ENCODE measurements at places on chromosomes 1 and 21.

GRCh38 chr1:187641463-187641862 lies 812.7 kb downstream of the PLA2G4A start:
- DNase-seq, result no peak

- DNase-seq, result no peak
Measured at GRCh38 chr21:34126269-34126668, 52.9 kb downstream of the MRPS6 start.

DNA sequence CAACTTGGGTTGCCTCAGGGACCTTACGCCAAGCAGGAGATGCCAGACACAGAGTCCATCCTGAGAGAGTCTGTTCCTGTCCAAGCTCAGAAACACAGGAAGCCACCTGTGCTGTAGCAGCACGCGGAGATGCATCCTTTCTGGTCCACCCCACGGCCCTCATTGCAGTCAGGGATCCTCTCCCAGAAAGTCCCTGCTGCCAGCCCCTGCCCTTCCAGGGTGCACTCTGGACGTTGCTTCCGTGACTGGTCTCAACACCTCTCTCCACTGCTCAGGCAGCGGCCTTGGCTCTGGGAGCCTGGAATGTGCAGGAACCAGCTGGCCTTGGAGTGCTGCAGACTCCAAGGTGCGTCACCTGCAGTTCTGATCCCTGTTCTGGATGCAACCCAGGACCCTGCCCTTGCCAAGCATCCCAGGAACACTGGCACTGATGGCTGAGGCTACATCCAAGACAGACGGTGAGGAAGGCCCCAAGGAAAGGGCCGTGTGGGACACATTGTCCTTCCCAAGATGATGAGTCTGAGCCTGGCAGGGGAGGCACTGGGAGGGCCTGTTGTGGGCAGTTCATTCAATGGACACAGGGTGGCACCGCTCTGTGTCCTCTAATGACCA lies 21.7 kb upstream of the COL6A1 start:
- no peak for DNase-seq

DNA sequence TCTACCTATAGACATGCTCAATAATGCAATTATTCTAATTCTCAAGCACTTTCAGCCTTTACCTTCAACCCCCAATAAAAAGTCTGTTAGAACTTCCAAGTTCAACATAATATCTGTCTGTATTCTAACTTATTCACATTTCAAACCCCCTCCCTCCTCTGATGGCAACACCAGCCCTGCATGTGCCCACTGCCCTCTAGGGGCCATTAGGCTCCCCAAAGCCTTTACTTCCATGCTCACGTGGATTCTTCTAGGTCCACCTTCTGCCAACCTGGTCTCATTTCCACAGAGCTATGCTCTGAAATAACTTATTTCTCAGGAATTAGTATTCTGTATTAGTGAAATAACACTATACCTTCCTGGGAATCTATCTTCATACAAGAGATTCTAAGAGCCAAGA lies 22.2 kb upstream of the KPRP start:
- no peak for DNase-seq

- DNase-seq, result no peak
Measured at GRCh38 chr1:181249186-181249585, 160.7 kb downstream of the IER5 start.

DNA sequence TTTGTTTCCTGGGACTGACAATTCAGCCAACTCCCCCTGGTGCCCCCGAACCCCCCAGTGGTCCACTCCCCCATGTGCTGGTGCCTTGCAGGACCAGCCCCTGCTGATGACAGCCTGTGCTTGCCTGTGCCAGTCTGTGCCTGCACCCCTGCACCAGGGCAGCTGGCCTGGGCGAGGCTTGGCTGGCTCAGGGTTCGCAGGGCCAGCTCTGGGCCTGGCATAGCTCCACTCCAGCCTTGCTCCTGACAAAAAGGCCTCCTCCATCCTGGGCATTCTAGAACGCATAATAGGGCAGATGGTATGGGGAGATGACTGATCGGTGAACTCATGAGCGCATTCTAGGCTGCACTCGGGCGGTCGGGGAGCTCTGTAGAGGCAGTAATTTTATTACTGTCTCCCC lies 5.4 kb downstream of the CNTN2 start:
- DNase-seq, result no peak

DNA sequence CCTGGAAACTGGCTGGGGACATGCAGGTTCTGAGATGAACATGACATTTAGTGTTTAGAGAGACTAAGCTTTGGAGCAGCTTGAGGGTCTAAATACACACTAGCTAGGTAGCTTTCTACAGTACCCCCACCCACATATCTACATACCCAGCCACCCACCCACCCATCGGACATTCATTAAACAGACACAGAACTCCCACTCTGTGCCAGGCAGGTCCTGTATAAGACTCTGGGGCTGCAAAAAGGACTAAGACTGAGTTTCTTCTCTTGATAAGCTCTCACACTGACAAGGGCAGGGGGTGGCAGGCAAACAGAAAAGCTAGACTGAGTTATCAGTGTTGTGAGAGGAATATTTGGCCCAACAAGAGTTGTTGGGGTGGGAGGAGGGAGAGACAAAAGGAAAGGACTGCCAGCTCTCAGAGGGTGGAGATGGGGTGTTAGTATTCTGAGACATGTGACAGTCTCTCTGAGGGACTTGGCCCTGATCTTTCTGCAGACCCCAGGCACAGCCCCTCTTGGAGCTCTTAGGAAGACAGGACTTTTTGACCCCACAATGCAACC lies 6.8 kb downstream of the MAP7D1 start:
- no peak for DNase-seq

DNA sequence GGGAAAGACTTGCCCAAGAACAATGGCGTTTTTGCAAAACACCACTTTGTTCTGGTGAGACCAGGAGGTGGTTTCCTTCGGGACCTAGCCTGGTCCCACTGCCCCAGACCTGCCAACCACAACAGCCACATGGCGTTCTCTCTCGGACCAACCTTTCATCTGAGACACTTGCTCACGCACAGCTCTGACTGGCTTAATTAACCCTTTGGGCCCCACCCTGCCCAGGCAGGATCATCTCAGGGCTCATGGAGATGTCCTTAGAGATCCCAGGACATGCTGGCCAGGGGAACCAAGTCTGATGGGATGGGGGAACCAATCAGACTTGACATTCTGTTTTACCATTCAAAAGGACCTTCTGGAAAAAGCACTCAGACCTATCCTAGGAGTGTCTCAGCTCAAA lies 97.8 kb upstream of the SLC2A1 start:
- DNase-seq, result no peak

- DNase-seq, result no peak
Measured at GRCh38 chr1:59124166-59124565, 172.7 kb upstream of the FGGY start.

DNA sequence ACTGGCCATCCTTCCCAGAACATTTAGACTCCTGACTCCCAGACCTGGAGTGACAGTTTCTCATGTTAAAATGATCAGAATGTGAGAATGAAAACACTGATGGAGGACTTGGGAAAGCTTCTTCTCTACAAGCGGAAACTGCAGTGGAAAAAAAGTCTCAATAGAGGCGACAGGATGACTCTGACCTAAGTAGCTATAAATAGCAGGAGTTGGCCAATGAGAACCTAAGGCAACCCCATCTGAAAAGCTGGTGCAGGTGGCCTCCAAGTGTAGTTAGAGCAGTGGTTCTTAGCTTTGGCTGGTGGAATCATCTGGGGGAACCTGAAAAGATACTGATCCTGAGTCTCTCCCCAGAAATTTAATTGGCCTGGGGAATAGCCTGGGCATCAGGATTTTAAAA lies 44.2 kb upstream of the EXOSC10 start:
- no peak for DNase-seq

DNA sequence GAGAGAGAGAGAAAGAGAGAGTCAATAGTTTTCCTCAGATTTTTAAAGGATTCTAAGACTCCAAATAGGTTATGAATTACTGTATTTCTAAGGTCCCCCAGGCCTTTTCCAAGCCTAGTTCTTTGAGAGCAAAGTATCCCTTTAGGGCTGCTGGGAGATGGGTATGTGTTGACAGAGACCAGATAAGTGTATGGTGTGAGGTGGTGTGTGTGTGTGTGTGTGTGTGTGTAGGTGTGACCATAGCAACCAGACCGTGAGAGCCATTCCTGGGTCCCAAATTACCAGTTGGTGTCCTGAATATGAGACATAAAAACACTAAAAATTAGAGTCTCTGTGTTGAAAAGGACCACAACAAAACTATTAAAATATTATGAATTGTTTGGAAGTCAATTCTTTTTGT lies 41.7 kb upstream of the DNAJC6 start:
- no peak for DNase-seq

- no peak for DNase-seq
Measured at GRCh38 chr1:240169188-240169587, 77.5 kb downstream of the FMN2 start.

DNA sequence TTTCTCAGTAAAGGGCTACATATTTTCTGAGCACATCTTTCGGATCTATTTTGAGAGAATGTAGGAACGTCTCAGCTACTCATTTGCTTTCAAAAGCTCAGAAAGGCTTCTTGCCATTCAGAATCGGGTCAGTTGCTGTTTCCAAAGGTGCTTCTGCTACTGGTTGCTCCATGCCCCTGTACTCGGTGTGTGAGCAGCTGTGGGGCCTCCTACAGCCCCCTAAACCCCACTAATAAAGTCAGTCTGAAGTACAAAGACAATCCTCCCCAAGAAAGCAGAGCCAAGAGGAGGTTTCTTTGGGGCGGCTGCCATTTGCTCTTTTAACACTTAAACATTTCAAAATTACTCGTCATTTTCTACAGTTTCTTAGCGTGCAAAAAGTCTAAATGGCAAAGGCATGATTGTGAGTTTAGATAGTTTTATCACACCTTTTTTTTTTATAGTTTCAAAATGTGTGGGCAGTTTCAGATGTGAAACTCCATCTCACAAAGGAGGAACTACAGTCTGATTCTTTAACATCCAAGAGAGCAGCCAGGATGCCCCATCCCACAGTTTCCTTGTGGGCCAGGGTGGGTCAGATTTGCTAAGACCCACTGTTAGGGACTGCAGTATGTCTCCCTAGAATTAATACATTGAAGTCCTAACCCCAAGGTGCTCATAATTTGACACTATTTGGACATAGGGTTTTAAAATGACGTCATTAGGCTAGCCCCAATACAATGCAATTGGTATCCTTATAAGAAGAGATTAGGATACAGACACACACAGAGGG lies 4.1 kb downstream of the RUNX1 start:
- DNase-seq, result no peak

- no peak for DNase-seq
Measured at GRCh38 chr1:161531986-161532643, 7.8 kb downstream of the HSPA6 start.

DNA sequence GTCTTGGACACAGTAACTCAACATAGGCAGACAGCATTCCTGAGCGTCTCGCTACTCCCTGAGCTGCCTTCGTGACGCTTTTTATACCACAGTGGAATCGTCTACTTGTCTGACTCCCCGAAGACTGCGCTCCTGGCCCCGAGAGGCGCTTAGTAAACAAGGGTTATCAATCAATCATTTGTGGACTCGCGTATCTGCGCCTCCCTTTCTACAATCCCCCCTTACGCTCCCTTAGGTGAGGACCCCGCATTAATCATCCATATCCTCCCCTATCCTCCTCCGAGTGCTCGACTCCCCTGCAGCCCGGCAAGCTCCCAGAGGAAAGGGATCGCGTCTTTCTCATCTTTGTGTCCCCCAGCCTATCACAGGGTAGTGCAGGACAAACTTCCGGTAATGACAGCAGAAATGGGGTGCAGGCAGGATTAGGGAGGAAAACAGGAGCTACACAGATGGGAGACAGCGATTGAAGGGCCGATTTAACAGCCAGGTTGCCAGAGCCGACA lies 522 bp downstream of the TMEM59 start:
- DNase-seq, result no peak

GRCh38 chr1:64917328-64917861 lies 49.0 kb downstream of the JAK1 start:
- peak; percentile 91 for DNase-seq

- no peak for DNase-seq
Measured at GRCh38 chr1:244286341-244286740, 165.4 kb downstream of the ADSS2 start.

DNA sequence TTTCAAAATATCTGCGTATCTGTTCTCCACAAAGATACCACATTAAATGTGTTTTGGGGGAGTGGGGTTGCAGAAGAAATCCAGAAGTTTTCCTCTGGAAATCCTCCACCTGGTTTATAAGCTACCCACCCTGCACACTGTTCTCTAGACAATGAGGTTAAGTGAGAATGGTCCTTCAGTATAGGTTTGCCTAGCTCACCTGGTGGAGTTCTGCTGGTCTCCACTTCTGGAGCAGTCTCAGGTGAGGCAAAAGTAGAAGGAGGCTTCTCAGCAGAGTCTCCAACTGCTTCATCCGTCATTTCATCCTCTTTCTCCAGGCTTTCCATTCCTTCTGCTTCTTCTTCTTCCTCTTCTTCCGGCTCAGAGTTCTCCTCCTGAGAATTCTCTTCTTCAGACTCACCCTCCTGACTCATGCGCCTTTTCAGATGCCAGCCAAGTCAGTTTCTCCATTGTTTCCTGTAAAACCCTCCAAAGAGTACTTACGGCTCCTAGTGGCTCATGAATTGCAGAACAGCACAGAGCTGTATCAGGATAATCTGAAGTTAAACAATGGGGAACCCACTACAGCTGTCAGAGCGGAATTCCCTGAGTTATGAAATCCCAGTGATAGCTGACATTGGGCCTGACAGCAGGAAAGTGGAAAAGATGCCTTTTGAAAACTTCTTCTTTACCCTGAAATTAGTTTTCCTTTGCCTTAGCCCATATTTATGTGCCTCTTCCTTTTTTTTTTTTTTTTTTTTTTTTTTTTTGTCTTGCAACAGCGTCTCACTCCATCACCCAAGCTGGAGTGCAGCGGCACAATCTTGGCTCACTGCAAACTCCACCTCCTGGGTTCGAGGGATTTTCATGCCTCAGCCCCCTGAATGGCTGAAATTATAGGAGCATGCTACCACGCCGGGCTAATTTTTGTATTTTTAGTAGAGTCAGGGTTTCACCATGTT lies 38.5 kb downstream of the MSTO1 start:
- peak; percentile 80 for DNase-seq

GRCh38 chr1:180136331-180136967 lies 18.2 kb upstream of the QSOX1 start:
- no peak for DNase-seq

GRCh38 chr21:30083225-30083945 lies 83.2 kb downstream of the CLDN17 start:
- no peak for DNase-seq

- no peak for DNase-seq
Measured at GRCh38 chr1:240217403-240217802, 125.7 kb downstream of the FMN2 start.

- no peak for DNase-seq
Measured at GRCh38 chr1:184825571-184825970, 70.9 kb upstream of the EDEM3 start.

DNA sequence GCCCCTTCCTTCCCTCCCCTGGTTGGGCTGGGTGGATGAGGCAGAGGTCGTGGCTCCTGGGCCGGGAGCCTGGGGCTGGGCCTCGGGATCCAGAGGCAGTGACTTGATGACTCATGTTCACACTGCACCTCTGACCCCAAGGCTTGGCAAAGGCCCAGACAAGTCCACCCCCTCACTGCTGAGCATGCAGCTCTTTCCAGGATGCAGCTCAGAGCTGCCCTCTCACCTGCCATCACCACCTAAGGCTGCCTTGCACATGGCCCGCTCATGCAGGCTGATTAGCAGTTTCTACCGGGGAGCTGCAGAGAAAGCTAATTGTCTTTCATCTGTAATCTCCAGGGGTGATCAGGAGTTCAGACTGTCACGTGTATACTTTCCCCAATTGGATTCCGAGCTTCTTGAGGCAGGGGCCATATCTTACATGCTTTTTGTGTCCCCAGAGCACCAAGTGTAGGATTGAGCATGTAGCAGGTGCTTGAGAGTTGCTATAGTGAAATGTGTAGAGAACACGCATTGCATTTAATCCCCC lies 62.1 kb downstream of the LRRN2 start:
- DNase-seq, result no peak

- DNase-seq, result no peak
Measured at GRCh38 chr1:118209648-118210047, 24.6 kb upstream of the SPAG17 start.

GRCh38 chr1:103517380-103518047 lies 8.0 kb upstream of the RNPC3 start:
- DNase-seq, result no peak

All from SK-N-MC (cell line).